ENCODE measurements at places on chromosomes 16 and 17.

DNA sequence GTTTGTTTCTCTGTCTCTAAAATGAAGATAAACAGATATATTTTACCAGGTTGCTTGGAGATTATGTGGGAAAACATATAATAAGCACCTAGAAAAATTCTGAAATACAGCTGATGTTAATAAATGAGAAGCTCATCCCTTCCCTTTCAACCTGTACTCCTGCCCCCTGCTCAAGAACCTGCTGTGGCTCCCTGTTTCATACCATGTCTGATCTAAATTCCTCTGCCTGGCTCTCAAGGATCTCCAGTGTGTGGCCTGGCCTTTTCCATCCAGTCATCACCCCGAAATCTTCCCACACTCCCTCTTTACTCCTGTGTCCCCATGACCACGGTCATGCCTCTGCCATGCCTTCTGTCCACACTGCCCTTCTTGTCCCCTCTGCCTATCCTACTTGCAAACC lies 19.4 kb upstream of the DLX4 start:
- no peak for DNase-seq

DNA sequence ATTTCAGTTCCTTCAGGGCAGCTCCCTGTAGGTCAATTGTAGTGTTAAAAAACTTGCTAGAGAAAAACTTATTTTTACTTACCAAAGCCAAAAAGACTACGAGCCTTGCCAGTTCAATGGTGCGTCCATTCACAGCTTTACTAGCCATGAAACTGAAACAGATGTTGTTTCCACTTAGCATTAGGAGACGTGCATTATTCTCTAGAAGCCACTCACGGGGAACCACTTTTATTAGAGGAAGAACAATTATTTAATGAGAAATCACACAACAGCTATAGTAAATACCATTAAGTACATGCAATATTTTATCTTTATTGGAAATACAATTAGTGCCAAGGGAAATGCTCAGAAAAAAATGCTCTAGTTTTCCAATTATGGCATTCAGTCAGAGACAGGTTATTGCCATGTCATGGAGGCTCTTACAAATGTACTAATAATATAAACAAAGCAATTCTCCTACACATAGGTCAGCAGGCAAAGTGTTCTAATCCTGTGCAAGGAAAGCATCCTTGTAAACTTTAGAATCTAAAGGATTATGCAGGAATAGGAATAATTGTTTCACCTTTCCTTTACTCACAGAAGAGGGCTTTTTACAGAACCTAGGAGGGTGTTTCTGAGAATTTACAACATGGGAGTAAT lies 17.4 kb downstream of the LASP1NB start:
- DNase-seq = no peak

GRCh38 chr17:35184274-35184673 lies 9.9 kb downstream of the SLC35G3 start:
- DNase-seq = no peak

GRCh38 chr17:46200197-46200596 lies 7.0 kb upstream of the KANSL1 start:
- no peak for DNase-seq

DNA sequence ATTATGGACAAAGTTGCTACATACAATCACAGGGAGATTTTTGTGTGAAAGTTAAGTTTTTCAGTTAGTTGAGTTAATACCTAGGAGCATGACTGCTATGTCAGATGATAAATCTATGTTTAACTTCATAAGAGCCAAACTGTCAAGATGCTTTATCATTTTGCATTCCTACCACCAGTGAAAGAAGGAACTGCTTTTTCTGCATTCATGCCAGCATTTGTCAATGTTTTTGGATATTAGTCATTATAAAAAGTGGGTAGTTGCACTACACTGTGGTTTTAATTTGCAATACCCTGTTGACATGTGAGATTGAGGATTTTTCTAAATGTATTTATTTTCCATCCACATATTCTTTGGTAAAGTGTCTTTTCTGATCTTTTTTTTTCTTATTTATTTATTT lies 434.0 kb upstream of the MON1B start:
- no peak for DNase-seq

- DNase-seq = no peak
These were observed 22.2 kb downstream of the USP22 start for GRCh38 chr17:21020622-21021021.

DNA sequence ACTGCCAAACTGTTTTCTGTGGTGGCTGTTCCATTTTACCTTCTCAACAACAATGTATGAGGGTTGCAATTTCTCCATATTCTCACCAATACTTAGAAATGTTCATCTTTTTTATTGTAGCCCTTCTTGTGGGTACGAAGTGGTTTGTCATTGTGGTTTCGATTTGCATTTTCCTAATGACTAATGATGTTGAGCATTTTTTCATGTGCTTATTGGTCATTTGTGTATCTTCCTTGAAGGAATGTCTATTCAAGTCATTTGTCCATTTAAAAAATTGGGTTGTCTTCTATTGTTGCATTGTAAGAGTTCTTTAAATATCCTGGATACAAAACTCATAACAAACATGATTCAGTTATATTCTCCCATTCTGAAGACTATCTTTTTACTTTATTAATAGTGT lies 47.5 kb upstream of the CCL2 start:
- DNase-seq = no peak

GRCh38 chr17:3929181-3929580 lies 12.9 kb upstream of the P2RX1 start:
- DNase-seq = no peak

DNA sequence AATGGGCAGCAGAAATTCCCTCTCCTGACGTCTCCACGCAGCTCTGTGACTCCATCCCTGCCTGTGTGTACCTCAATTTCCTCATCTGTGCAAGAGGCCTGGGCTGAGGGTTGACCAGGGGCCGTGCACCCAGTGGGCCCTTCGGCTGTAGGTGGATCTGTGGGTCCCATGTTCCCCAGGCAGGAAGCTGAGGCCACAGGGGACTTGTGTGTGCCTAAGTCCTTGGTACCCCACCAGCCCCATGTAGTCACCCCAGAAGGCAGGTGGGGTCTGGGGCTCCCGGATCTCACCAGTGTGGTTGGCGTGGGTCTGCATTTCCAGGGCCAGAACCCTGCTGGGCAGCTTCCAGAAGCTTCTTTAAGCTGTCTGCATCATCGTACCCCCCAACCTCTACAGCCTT lies 177.4 kb upstream of the GSE1 start:
- DNase-seq = no peak

DNA sequence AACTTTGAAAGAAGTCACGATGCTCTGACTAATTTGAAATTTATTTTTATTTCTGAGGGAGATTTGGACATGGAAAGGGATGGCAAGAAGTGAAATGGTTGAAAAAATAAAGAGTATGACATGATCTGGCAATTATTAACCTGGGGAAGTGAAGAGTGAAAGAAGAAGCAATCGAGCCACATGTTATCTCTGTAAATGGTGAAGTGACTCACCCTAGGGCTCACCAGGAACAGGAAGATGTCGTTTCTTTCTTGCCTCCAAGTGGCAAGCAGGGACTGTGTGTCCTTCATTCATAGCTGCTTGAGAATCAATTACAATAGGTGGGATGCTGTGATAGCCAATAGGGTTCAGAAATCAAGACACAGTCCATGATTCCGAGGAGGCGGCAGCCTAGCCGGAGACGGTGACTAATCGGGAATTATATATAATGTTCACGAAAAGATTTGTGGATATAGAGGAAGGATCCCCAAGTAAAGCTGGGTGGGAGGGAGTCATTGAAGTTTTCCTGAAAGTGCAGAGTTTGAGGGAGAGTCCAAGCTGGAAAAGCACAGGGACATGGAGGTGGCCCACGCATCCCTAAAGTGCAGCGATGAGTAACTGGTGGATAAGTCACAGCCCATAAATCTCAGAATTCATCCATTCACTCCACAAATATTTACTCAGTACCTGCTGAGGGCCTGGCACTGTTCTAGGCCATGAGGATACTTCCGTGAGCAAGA lies 18.2 kb upstream of the KRT20 start:
- no peak for DNase-seq

GRCh38 chr16:65816556-65816955 lies 549.9 kb upstream of the CDH5 start:
- DNase-seq = no peak

DNA sequence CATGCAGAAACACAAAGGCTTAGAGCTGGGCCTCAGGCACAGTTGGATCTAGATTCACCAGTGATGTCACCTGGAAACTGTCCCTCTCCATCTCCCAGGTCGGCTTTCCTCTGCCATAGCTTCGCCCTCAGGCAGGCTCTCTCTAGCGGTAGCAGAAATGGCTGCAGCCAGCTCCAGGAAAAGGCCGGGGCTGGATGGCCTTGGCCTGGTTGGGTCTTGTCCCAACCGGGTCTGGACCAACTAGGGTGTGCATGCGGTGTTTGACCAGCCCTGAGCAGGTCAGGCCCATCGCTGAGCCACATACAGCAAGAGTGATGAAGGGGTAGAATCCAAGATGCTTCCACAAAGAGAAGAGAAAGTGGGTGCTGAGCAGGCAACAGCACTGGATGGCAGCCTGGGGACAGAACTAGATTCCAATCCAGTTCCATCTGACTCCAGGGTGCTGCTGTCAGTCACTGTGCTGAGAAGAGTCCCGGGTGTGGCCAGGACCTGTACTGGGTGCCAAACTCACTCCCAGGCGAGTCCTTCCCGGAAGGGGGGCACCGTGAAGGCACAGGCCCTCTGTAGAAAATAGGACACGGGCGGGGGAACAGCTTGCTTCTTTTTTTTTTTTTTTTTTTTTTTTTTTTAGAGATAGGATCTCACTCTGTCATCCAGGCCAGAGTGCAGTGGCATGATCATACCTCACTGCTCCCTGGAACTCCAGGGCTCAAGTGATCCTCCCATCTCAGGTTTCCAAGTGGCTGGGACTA lies 51.8 kb downstream of the SOCS3 start:
- DNase-seq = no peak

DNA sequence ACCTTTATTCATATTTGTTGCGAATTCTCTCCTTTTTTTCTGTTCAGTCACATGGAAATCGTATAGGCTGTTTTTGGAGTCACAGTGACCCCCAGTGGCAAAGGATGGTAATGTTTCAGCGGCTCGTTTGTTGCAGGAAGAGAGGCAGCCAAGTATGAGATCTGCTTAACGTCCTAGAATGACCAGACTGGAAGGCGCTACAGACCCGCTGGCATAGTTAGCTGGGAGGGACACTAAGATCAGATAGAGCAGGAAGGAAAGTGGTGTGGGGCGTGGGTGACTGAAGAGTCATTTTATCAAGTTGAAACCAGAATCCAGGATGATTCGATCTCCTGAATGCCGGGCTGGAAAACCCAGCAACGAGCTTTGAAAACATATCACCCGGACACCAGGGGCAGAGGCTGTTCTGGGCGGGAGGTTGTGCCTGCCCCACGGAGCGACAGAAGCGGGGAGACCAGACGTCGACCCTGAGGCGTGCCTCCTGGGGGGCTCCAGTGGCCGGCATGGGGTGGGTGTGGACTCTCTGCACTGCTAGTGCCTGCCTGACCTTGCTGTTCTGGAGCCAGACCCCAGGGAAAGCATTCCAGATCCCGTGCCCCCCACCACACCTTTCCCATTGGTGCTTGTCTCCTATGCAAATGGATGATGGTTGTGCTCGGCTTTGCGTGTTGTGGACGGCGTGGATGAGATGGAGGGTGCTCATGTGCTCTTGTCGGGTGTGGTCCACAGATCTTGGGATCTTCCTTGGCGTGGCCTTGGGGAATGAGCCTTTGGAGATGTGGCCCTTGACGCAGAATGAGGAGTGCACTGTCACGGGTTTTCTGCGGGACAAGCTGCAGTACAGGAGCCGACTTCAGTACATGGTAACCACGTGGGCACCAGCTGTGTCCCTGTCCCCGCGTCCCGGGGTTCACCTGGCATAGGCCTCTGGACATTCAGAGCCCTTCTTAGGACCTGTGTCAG lies 7.7 kb downstream of the IL34 start:
- DNase-seq = peak; percentile 61

DNA sequence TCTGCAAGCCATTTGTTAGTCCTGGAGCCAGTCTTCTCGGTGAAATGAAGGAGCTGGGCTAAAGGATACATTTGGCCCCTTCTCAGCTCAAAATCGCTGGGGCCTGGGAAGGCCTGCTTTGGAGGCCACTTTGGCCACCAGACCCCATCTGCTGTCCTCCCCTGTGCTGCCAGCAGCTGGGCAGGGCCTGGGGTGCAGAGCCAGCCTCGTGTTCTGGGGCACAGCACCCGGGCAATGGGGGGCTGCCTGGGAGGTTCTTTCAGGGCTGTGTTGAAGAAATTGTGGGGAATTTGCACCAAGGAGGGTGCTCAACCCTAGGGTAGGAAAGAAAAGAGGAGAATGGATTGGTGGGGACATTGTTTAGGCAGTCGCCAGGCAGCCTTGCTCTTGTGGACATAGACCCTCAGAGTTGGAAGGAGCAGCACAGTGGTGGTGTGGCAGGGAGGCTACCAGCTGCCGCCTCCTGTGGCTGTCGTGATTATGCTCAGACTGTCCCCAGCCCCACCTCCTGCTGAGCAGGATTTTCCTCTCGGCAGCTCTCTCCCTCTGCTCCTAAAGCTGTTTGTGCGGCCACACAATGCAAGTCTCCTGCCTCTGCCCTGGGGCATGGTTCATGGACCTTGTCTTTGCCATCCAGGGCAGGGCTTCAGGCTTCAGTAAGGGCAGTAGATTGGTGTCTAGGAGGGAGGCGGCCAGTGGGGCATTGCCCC lies 174.8 kb downstream of the NTN1 start:
- DNase-seq = no peak

GRCh38 chr16:31108035-31108793 lies at the start of gene BCKDK:
BCKDK (plus strand) TSS chr16:31108386; CDS start chr16:31109224, 838 bp downstream.
- peak; percentile 36 for DNase-seq

- DNase-seq = no peak
These were observed 470.6 kb upstream of the CDH5 start for GRCh38 chr16:65895906-65896305.

DNA sequence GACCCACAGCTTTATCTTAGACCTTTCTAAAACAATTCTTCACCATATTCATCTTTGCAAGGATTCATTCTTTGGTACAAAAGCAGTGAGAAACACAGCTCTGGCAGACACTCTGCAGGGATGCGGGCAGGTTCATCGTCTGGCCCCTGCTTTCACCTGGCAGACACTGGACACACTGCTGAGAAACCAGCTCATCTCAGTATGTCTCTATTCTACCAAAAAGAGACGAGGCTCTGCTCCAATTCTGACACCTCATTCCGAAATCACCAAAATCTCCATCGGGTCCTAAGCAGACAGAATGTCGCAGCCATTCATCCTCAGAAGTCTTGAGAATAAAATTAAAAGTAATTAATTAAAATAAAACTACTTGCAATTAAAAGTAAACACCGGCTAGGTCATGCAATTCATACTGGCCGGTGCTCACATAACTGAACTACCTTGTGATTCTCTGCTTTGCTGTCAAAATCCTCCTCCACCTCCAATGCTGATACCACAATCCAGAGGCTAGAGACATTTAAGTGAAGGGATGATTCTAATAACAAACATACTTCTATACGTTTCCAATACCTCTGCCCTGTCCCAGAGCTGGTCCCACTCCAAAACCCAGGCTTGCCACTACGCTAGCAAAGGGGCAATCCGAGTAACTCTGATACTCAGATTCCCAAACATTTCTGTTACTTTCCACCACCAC lies 1.3 kb downstream of the RNF157 start:
- no peak for DNase-seq

GRCh38 chr17:77865716-77866115 lies 92.8 kb upstream of the TNRC6C start:
- no peak for DNase-seq

All from T follicular helper cell (primary cell).